Stimulated activated CD8-positive, alpha-beta memory T cell treated with anti-CD3 and anti-CD28 coated beads, Interleukin-7, amount 100 ng/mL, for 1 hour (primary cell): ENCODE measurements at places on chromosomes 11 and 22.

DNA sequence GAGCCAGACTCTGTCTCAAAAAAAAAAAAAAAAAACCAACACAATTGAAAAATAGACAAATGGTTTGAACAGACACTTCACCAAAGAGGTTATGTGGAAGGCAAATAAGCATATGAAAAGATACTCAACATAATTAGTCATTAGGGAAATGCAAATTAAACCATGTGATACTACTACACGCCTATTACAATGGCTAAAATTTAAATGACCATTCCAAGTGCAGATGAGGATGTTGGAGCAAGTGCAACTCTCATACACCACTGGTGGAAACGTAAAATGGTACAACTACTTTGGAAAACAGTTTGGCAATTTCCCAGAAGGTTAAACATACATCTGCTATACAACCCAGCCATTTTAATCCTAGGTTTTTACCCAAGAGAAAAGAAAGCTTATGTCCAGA, 24.3 kb downstream of the EIF4ENIF1 start:
- no peak for DNase-seq

DNA sequence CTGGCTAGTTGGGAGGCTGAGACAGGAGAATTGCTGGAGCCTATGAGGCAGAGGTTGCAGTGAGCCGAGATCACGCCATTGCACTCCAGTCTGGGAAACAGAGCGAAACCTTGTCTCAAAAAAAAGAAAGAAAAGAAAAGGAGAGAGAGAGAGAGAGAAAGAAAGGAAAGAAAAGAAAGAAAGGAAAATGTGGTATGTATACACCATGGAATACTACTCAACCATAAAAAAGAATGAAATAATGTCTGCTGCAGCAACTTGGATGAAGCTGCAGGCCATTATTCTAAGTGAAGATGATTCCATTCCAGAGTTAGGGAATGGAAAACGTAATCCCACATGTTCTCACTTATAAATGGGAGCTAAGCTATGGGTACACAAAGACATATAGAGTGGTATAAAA, 30.8 kb downstream of the TTC28 start:
- no peak for DNase-seq

GRCh38 chr11:6646071-6646470, 9.5 kb downstream of the DCHS1 start:
- DNase-seq: no peak

DNA sequence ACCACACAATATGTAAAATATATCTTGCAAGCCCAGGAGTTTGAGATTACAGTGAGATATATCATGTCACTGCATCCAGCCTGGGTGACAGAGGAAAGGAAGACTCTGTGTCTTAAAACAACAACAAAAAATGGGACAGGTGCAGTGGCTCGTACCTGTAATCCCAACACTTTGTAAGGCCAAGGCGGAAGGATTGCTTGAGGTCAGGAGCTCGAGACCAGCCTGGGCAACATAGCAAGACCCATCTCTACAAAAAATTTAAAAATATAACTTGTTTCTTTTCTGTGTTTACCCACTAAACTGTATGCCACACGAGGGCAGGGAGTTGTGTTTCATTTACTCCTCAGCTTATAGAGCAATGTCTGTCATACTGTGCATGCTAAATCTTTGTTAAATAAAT, 3.1 kb downstream of the ZNF280A start:
- no peak for DNase-seq

DNA sequence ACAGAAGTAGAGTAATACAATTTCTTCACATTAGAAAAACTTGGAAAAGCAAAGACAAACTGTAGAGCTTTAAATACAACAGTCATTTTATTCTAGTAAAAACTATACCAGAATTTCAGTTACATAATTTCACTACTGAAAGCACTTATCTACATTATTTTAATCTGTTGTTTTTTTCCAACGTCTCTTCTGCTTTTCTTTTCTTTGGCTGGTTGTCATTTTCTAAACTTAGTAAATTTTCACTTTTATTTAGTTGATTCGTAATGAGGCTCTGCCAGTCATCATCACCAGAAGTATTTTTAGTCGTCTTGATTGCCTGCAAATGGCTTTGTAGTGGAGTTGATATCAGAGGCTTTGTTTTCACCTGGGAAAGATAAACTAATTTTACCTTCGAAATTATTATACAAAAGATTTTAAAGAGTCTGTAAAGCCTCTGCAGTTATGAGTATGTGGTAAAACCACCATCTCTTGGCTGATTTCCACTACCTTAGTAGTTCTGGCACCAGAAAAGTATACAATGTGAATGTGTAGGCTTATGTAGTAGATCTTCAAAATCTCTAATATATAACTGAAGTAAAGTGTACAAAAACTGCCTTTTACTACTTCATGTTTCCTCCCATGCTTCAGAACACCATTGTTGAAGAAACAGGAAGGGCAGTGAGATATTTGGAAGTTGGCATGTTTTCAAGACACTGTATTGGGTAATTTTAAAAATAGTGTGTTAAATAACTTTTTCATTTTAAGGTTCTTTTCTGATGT, 19.2 kb downstream of the EIF3M start:
- no peak for DNase-seq
